ENCODE measurements at places on chromosomes 3 and 15.

DNA sequence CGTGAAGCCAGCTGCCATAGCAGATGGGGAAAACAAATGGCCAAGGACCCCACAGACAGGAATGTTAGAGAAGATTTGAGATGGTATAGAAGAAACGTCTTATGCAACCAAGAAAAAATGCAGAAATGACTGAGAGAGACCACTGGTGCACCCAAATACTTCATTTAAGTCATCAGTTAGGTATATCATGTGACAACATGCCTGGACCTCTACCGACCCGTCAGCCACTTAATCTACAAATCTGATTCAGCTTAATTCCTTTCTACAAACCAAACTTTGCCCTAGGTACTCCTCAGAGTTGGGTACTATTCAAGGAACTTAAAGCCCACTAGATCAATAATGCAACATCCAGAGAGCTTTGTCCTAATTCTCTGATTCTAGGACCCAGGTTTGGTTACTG, 126.0 kb upstream of the UBE2E2 start:
- no peak for DNase-seq

GRCh38 chr15:56098195-56098863, 104.9 kb upstream of the NEDD4 start:
- DNase-seq: no peak

DNA sequence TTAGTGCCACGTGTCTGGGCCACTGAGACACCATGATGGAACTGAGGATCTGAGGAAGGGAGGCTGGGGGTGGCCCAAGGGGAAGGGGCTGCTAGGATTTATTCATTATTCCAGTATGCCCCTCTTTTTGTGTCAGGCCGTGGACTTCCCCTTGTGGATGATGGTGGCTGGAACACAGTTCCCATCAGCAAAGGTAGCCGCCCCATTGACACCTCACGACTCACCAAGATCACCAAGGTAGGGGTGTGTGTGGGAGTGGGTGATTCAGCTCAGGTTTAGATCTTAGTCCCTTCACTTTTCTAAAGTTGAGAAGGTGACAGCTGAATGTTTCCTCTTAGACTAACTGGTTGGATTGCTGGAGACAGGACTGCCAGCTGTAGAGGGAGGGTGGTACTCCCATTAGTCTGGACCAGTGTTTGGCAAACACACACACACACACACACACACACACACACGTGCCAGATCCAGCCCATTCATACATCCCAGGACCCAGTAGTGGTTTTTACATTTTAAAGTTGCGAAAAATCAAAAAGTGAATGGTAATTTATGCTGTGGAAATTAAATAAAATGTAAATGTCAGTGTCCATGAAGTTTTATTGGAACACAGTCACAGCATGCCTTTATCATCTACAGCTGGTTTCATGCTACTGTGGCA, 11.4 kb downstream of the EIF4G1 start:
- DNase-seq: peak; percentile 70

DNA sequence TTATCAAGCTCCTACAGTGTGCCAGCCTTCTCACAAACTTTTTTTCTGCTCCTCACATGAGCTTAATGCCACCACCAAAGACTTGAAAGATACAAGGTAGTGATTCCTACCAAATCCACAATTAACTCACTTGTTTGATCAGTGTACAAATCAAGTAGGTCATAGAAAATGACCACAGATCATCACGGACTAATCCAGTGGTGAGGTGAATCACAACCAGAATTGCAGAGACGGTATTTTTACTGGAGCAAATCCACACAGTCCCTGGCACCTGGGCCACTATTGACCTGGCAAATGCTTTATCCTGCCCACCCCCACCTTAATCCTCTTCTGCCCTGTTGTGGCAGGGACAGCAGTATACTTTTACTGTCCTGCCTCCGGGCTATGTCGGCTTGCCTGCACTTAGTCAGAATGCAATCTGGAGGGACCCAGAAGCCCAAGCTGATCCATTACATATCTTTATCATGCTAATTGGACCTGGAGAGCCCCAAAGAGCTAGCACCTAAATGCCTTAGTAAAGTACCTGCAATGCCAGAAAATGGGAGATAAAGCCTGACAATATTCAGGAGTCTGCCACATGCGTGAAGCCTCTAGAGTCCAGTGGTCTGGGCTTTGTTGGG, 83.9 kb upstream of the CDV3 start:
- no peak for DNase-seq

GRCh38 chr3:57048728-57049127, 11.7 kb upstream of the SPATA12 start:
- DNase-seq: no peak

DNA sequence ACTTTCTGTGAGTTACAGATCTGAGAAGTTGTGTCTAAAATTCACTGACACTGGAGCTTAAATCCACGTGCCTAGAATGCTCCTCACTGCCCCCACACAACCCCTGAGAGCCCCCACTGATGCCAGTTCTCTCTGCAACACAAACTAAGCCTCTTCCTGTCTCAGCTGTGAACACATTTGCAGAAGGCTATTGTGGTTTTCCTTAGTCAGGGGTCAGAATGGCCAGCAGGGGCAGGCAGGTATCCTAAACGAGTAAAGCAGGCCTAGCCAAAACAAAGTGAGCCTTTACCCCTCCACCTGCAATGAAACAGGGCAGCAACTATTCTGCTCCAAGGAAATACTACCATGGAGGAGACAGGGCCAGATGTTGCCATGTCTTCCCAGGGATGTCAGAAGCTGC, 78.6 kb downstream of the FHIT start:
- DNase-seq: no peak

DNA sequence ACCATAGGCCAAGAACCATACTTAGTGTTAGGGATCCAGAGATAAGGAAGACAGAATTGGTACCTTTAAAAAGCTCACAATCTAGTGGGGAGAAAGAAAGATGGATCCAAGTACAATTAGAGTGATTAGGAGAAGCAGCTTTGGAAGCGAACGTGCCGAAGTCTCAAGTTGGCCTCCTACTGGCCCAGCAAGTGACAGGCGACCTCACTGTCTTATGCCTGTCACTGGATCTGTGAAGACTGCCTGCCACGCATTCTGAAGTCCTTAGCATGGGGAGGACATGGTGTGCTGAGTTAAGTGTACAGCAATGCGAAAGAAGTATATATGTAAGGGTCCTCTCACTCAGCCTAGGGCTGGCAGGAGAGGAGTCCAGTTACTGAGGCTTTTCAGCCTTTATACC, 141.0 kb downstream of the GABRB3 start:
- DNase-seq: no peak

- DNase-seq: no peak
These were observed 95.8 kb upstream of the TGFBR2 start for GRCh38 chr3:30510596-30510995.

DNA sequence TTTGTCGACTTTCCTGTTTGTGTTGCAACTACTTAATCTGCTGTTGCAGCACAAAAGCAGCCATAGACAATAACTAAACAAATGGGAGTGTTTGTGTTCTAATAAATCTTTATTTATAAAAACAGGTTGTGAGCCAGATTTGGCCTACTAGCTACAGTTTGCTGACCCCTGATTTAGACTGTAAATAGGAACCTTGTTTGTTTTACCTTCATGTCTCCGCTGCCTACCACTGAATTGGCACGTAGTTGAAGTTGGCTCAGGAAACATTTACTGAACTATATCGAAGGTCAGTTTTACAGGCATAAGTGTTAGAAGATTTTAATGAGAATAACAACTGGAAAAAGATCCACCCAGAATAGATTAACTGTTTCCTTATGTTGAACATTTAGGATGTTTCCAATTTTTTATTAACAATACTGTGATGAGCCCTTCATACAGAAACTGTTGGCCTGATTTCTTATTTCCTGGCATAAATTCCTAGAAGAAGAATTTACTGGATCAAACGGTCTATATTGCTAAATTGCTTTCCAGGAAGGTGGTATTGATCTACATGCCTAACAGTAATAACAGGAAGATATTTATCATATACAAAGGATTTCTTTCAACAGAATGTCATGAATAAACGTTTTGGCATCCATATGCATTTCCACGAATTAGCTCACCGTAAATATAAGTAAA, 156.2 kb upstream of the NR2E3 start:
- no peak for DNase-seq

- DNase-seq: no peak
These were observed 62.0 kb upstream of the ACP3 start for GRCh38 chr3:132255041-132255745.

GRCh38 chr3:17831366-17831765, 88.9 kb upstream of the TBC1D5 start:
- DNase-seq: no peak

DNA sequence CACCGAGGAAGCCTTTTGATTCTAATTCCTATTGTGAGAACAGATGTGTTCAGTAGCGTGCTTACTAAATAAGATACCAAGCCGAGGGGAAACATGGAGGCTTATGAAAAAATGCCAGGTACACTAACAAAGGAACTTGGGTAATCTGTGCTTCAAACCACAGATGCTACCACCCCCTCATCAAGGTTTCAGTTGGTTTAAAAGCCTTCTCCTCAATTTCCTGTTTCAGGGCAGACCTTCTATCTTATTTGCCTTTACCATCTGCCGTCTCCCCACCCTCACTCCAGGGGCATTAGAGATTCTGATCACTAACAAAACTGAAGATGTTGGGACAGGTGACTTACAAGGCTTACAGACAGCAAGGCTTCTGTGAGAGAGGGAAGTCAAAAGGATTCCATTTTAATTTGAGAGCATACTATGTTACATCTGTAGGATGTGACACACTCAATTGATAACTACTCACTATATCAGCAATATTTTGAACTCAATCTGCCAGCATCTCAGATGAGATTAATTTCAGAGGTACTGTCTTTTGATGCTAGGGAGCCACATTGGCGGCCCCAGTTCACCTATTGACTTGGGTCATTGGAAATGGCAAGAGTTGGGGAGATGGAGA, 60.6 kb upstream of the PLCL2 start:
- peak; percentile 42 for DNase-seq

GRCh38 chr3:179233043-179233442, 17.9 kb downstream of the KCNMB3 start:
- DNase-seq: no peak

DNA sequence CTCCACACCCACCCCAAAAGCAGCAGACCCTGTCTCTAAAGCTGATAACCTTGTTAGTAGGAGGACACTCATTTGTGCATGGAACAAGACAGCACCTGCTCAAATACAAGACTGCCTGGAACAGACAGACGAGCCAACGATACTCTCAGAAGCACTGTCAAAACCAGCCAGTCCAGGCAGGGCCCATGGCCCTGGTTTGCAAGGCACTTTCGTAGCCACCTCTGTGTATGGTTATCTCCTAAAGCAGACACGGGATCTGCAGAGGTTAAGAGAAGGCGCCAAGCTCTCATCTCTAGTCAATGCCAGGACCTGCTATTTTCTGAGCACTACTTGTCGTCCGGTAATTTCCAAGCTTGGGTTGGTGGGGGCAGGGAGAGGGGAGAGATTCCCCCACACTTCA, 10.5 kb downstream of the NTRK3 start:
- no peak for DNase-seq

DNA sequence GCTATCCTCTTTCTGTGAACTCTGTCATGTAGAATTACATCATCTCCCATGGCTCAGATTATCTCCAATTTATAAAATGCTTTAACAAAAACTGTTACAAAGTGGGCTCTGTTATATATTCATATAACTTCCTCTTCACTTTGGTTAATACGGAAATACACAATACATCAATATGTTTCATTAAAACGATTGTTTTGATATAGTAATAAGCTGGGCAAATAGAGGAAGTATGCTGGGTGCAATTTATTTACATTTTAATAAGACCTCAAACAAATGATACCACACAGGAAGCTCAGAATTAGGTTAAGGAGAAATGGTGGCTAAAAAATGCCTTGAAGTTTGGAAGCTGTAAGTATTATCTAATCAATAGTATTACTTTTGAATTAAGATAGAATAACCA, 331.0 kb downstream of the ZBTB20 start:
- DNase-seq: no peak

All from activated CD4-positive, alpha-beta T cell treated with anti-CD3 and anti-CD28 coated beads for 36 hours (primary cell).